ENCODE measurements at places on chromosomes 13 and 19.
A peak's percentile ranks its signal among the peaks of the same experiment; 100 is the strongest.

- DNase-seq: no peak
Observed at GRCh38 chr13:35477386-35477946, 977 bp upstream of the MAB21L1 start.

DNA sequence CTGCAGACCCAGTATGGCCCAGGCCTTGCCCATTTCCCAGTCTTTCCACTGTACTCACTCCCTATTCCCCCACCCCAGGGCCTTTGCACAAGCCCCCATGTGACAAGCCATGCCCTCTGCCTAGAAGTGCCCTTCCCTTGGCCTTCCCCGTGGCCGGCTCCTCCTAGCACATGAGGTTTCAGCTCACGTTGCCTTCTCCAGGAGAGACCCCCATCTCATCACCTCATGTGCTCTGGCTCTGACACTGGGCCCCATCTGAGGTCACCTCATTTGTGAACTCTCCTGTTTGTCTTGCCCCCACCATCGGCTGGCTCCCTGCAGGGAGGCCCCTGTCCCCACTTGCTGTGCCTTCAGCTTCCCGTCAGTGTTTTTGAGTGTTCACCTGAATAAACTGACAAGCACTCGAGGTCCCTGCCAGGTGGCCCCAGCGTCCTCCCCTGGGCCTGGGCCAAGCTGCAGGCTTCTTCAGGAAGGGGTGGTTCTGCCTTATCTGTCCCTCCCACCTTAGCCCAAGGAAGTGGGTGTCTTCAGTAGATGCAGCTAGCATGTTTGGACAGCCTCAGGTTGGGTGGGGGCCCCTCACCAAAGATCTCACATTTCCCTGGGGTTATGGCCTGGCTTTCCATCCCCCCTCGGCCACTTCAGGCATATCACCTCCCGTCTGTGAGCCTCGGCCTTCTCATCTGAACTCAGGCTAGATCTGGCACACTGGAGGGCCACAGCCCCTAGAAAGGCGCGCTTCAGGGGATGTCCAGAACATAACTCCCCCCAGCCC, 3.8 kb upstream of the SLC25A42 start:
- DNase-seq: no peak

- DNase-seq: peak; percentile 90
Observed at GRCh38 chr13:50125554-50126262, 110.5 kb downstream of the KCNRG start.

DNA sequence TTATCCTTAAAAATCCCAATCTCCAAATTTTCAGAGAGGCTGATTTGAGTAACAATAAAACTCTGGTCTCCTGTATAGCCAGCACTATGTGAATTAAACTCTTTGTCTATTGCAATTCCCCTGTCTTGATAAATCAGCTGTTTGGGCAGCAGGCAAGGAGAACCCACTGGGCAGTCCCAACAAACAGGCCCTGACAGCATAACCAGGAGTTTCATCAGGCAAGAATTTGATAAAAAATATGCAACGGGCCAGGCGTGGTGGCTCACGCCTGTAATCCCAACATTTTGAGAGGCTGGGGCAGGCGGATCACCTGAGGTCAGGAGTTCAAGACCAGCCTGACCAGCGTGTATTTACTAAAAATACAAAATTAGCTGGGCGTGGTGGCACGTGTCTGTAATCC, 42.1 kb downstream of the STK24 start:
- no peak for DNase-seq

- no peak for DNase-seq
Observed at GRCh38 chr13:33169273-33169980, 116.1 kb downstream of the STARD13 start.

DNA sequence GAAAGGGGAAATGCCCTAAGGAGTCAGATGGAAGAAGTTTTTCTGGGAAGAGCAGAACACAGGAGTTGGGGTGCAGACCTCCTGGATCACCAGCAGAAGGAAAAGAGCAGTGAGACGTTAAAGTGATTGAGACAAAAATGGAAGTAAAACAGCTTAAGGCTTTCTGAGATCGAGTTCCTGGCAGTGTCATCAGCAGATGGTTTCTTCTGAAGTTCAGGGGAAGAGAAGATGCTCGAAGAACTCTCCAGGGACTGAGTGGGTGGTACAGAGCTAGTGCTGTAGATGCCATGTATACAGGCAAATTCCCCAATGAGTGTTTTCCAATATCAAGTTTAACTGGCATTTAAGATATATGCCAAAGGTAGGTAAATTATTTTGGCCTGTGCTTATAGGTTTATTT, 272.2 kb upstream of the KLF12 start:
- no peak for DNase-seq

- DNase-seq: no peak
Observed at GRCh38 chr19:16509141-16510061, 13.2 kb downstream of the C19orf44 start.

GRCh38 chr13:105410602-105411001, 1124.9 kb downstream of the EFNB2 start:
- no peak for DNase-seq

- no peak for DNase-seq
Observed at GRCh38 chr19:9789066-9789465, 20.5 kb upstream of the ZNF846 start.

- no peak for DNase-seq
Observed at GRCh38 chr19:23792784-23793183, 34.1 kb upstream of the ZNF681 start.

GRCh38 chr13:23751195-23751594, 138.0 kb downstream of the MIPEP start:
- no peak for DNase-seq

DNA sequence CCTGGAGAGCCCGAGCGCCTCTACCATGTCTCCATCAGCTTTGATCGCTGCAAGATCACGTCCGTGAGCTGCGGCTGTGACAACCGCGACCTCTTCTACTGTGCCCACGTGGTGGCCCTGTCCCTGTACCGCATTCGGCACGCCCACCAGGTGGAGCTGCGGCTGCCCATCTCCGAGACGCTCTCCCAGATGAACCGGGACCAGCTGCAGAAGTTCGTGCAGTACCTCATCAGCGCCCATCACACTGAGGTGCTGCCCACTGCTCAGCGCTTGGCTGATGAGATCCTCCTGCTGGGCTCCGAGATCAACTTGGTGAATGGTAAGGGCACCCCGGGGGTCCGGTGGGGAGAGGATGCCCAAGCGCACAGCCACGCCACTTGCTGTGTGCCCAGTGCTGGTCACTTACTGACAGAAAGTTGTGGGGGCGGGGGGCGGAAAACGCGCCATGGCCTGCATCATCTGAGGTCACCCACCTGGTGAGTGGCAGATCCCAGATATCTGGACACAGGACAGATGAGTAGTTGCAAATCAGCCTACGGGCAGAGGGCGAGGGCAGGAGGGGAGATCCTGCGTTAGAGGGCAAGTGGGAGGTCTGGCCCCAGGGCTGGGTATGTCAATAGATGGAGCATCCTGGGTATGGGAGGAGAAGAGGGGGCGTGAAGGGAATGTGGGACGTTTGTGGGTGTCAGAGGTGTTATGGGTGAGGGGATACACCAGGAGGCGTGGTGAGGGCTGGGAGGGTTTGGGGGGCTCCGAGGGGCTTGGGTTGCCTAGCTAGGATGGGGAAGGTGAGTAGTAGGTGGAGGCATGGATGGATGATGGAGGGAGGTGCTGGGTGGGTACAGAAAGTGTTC, 9.8 kb downstream of the ZSWIM4 start:
- no peak for DNase-seq

- DNase-seq: no peak
Observed at GRCh38 chr13:32041429-32041828, 9.9 kb downstream of the FRY start.

GRCh38 chr13:60959427-60959826, 456.2 kb downstream of the PCDH20 start:
- no peak for DNase-seq

DNA sequence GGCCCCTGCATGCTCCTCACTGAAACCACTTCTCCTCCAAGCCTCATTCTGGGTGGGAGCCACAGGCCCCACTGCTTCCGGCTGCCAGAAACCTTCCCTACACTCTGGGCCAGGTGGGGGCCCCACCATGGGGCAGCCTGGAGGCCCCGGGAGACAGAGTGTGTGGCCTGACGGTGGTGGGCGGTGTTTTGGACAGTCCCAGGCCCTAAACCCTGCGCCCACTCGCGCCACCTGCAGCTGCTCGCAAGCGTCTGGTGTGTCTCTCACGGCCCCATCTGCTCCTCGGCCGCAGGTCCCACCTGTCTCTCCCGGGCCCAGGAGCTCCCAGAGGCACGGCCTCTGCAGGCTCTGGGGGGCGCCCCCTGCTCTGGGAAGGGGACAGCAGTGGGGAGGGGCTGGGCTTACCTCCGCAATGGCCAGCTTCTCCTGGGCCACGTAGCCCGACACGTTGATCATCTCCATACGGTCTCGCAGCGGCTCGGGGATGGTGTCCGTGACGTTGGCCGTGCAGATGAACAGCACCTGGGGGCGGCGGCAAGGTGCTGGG, 5.6 kb downstream of the RPL36 start:
- DNase-seq: no peak

- DNase-seq: no peak
Observed at GRCh38 chr19:49594993-49595818, 4.2 kb downstream of the PRR12 start.

GRCh38 chr13:46341112-46341711, 45.8 kb downstream of the RUBCNL start:
- DNase-seq: no peak

DNA sequence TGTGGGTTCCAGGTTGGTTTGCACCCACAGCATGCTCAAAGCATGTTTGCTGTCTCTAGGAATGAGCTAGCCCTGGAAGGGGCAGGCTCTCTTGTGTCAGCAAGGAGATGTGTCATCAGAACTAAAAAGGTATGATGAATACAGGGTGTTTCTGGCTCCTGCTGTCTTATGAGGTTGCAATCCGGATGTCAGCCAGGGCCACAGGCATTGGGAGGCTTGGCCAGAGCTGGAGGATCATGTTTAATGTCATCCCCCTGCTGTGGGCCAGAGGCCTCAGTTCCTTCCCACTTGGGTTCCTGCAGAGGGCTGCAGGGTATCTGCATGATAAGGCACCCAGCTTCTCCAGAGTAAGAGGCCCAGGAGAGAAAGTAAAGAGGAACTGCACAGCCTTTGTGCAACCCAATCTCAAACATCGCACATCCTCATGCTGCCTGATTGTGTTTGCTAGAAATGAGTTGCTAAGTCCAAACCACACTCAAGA, 193.6 kb downstream of the COL4A1 start:
- DNase-seq: no peak

GRCh38 chr13:76349700-76350099, 536.5 kb downstream of the KCTD12 start:
- DNase-seq: no peak

GRCh38 chr13:20219577-20219976, 12.5 kb downstream of the GJB6 start:
- no peak for DNase-seq

GRCh38 chr19:46603195-46603637, 2.1 kb downstream of the CALM3 start:
- no peak for DNase-seq

DNA sequence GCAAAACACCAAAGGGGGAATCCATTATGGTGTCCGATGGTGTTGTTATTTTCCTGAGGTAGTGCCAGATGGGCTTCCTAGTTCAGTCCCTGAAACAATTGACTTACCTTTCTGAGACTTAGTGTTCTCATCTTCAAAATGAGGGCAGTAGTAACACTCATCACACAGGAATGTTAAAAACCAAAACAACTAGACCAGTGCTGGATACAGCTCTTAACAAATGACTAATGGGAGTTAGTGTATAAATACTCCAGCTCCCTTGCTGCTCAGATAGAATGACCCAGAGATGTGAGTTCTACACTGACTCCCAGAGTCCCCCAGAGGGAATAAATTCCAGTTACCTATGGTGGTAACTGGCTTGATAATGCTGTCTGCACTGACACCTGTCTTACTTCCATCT, 49.9 kb downstream of the MBD3L2B start:
- DNase-seq: no peak

DNA sequence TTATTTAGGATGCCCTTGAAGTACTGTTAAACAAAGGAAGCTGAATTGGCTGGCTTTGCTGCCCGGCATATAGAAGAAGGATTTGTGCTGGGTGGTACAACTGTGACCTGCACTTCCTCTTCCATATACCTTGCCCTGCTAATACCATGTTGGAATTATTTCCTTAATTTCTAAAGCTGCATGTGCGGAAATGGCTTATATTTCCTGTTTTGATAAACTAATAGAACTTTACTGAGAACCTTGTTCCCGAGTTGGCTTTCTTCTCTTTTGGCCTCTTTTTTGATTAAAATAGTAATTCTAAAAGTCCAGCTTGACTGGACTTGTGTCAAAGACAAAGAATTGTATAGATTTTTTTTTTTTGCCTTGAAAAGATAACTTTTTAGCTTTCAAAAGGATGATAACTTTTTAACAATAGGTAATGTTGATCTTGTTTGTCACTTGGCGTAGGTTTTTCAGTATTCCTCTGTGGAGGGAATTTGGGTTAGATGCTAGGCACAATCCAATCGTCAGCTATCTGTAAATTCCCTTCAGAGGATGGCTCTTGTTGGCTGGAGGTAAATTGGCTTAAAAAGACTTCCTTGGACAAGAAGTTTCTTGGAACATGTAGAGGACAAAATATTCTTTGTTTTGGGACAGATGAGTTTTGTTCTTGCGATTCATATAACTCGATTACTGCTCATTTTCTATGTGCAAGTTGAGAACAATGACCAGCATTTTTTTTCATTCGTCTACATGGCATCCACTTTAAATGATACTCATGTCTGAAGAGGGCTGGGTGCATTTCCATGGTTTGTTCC, 41.4 kb downstream of the COL4A2 start:
- no peak for DNase-seq

DNA sequence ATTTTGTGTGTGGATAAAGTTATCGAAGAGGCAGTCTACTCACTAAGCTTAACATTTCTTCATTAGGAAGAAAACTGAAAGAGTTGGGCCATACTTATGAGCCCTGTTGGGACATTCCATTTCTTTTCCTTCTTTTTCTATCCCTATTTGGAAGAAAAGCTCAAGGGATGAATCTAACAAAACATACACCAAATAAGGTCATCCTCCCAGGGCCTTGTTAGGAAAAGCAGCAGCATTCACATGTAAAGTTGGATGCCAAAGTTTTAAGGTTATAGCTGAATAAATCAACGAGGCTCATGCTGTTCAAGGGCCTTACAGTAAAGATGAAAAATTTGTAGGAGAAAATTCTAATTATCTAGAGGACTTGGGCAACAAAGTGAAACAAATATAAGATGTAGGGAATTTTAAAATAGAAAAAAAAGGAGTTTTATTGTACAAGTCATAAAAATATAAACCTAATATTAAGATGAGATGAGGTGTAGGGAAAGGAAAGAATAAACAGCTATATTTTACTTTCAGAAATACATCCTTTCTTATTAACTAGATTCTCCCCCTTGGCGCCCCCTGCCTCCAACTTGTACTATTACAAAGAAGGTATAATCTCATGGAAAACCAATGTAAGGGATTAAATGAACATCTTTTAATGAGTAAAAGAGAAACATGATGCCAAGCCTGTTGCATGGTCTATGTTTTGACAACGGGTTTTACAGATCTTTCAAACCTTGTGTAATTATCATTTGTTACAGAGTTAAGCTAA, 160.4 kb downstream of the PCDH20 start:
- no peak for DNase-seq

DNA sequence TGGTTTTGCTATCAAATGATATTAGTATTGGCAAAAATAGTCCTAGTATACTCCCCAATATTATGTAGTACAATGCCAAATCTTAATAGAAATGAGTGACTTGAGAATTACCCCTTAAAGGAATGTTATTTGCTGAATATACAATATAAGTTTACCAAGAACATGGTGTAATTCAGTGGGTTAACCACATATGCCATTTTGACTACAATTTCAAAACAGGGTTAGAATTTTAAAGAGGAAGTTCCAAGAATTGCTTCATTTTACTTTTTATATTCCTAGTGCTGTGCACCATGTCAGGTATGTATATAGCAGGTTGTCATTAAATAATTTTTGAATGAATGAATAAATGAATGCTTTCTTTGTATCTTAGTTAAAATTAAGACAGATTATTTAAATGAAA, 66.3 kb downstream of the LMO7 start:
- DNase-seq: no peak
